Effector memory CD8-positive, alpha-beta T cell (primary cell): ENCODE measurements at places on chromosomes 4 and X.

DNA sequence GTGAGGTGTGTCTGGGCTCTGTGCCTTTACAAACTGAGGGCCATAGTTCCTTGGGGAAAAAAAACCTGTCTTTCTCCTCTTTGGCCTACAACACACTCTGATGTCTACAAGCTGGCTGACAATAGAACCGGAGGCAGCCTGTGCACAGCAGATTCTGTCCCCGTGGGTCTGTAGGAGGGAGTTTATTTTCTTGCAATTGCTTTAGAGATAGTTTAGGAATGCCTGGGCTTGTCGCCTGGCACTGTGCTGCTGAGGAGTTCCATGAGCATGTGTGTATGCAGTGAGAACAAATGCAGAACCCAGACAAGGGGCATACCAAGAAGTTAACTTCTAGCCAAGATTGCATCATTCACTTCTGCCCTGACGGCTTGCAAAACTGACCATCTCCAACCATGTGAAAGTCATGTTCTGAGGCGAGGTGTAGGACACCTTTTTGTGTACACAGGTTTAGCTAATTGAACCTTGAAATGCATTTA lies 54.1 kb downstream of the CCNI start:
- H3K27ac ChIP-seq: no peak overlapping the region
- peaks cover 9% of the 10 kb centered on the region for H3K36me3 ChIP-seq
- no peaks in the 10 kb centered on the region for H3K4me1 ChIP-seq
- no peaks in the 10 kb centered on the region for H3K27me3 ChIP-seq
- DNase-seq: no peak

GRCh38 chrX:44162964-44163475 lies 180.5 kb downstream of the EFHC2 start:
- H3K27ac ChIP-seq: no peak overlapping the region
- no peaks in the 10 kb centered on the region for H3K36me3 ChIP-seq
- H3K27me3 ChIP-seq: no peaks in the 10 kb centered on the region
- no peak overlapping the region for H3K4me3 ChIP-seq
- DNase-seq: no peak

DNA sequence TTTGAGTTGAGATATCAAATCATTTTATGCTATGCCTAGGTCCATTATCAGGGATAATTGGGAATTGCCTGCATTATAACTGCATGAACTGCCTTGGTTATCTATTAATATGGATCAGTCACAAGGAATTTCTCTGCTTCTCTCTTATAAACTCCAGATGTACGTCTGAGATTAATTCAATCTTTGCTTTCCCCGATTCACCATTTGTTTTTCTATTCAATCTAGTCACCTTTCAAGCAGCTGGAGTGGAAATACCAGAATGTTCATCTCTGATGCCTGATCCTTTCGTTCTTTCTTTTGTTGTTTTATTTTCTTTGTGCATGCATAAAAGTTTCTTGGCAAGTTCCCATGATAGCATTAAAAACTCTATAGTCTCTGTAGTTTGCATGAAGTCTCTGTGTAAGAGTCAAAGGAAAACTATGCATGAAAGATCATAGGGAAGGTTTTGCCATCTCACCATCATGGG lies 22.6 kb downstream of the SYNPO2 start:
- H3K4me1 ChIP-seq: no peaks in the 10 kb centered on the region
- no peak overlapping the region for H3K4me3 ChIP-seq
- H3K27me3 ChIP-seq: peaks cover 46% of the 10 kb centered on the region
- H3K36me3 ChIP-seq: no peaks in the 10 kb centered on the region
- DNase-seq: no peak

GRCh38 chr4:14333616-14334015 lies 668.7 kb upstream of the CPEB2 start:
- no peaks in the 10 kb centered on the region for H3K27me3 ChIP-seq
- no peak overlapping the region for H3K27ac ChIP-seq
- no peak for DNase-seq

GRCh38 chrX:43813319-43813718 lies 68.9 kb downstream of the MAOB start:
- no peaks in the 10 kb centered on the region for H3K36me3 ChIP-seq
- no peak overlapping the region for H3K27ac ChIP-seq
- no peak overlapping the region for H3K4me3 ChIP-seq
- no peaks in the 10 kb centered on the region for H3K27me3 ChIP-seq
- DNase-seq: no peak

- no peak for DNase-seq
- H3K4me3 ChIP-seq: no peak overlapping the region
- H3K27me3 ChIP-seq: peaks cover 57% of the 10 kb centered on the region
- no peaks in the 10 kb centered on the region for H3K4me1 ChIP-seq
- H3K27ac ChIP-seq: no peak overlapping the region
- no peaks in the 10 kb centered on the region for H3K36me3 ChIP-seq
Observed at GRCh38 chr4:168815379-168816345, 194.4 kb downstream of the CBR4 start.

- H3K4me3 ChIP-seq: no peak overlapping the region
- peak overlapping the region; percentile 20 for H3K27ac ChIP-seq
- DNase-seq: no peak
- peaks cover 44% of the 10 kb centered on the region for H3K4me1 ChIP-seq
Observed at GRCh38 chr4:3188118-3188517, 60.8 kb upstream of the MSANTD1 start.

DNA sequence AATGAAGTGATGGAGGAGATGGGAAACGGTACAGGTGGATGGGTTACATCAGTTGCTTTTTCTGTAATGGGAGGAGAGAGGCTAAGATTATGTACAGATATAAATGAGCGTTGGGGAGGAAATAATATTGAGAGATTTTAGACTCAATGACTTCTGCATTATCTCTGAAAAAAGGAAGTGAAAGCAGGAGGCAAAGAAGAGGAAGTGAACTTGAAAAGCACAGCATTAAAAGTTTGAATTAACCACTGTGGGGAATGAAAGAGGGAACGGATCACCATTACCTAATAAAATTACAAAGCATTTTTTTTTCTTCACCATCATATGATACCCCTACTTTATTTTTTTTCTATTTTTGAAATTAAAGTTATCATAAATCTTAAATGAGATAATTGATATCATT lies 1025.5 kb downstream of the RPA4 start:
- DNase-seq: no peak
- H3K4me3 ChIP-seq: no peak overlapping the region
- H3K27ac ChIP-seq: no peak overlapping the region

DNA sequence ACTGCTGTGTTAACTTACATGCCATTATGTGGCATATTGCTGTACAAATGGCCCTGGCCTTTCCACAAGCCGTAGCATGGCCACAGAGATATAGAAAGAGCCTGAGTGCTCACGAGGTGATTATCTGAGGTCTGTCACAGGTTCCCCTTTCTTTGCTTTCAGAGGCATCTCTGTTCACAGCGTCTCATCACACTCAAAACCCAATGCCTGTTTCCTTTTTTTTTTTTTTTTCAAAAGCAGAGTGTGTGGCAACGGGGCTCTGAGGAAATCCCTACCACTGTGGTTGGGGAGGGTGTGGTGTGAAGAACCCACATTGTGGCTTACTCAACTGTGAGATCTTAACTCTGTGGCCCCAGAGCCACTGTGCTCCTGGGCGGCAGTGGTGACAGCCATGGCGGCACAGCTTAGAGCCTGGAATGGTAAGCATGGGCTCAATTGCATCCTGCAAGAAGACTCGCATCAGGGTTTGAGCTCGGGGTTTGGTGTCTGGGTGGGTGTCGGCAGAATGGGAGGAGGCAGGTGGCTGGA lies 30.8 kb downstream of the RTL5 start:
- DNase-seq: peak; percentile 72
- peaks cover 46% of the 10 kb centered on the region for H3K4me1 ChIP-seq
- peak overlapping the region; percentile 87 for H3K4me3 ChIP-seq
- no peaks in the 10 kb centered on the region for H3K27me3 ChIP-seq
- peaks cover 51% of the 10 kb centered on the region for H3K36me3 ChIP-seq

DNA sequence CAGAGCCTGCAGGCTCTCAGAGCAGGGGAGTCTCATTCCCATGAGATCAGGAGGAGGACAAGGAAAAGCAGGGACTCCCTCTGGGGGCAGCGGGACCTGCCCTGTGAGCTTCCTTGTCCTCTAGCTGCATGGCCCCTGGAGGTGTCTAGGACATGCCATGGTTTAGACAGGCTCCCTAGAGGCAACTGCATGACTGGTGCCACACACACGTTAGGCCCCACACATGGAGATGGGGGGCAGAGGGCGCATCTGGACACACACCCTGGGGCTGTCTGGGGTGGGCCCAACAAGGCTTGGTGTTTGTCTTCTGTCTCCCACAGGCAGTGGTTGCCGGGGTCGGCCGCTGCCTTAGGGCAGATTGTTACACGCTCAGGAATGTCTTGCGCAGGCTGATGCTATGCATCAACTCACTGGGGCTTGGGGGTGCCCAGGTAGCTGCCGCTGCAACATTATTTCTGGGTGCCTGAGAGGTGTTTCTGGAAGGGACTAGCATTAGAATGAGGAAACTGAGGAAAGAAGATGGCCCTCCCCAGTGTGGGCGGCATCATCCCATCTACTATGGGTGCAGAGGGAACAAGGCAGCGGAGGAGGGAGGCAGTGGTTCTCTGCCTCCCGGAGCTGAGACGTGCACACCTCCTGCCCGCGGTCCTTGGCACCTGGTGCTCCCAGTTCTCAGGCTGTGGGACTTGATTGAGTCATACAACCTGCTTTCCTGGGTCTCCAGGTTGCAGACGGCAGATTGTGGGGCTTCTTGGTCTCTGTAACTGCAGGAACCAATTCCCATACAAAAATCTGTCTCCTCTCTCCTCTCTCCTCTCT lies 32.1 kb upstream of the GPR78 start:
- H3K27ac ChIP-seq: no peak overlapping the region
- H3K4me3 ChIP-seq: no peak overlapping the region
- DNase-seq: no peak
- H3K4me1 ChIP-seq: no peaks in the 10 kb centered on the region
- H3K36me3 ChIP-seq: no peaks in the 10 kb centered on the region
- H3K27me3 ChIP-seq: peaks cover 39% of the 10 kb centered on the region

DNA sequence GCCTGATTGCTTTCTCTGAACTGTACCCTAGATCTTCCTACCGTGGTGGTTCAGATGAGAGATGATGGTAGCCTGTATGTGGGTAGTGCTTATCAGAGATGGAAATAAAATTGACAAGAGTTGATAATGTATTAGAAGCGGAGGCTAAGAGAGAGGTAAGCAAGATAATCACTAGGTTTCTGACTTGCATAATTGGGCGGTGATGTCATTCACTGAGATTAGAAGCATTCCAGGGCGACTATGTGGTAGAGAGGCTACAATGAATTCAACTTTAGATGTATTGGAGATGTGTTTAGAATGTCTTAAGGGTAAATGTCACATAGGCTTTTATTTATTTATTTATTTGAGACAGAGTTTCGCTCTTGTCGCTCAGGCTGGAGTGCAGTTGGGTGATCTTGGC lies 415 bp upstream of the TENM3 start:
- no peaks in the 10 kb centered on the region for H3K4me1 ChIP-seq
- no peaks in the 10 kb centered on the region for H3K27me3 ChIP-seq
- H3K36me3 ChIP-seq: no peaks in the 10 kb centered on the region
- DNase-seq: no peak
- H3K27ac ChIP-seq: no peak overlapping the region

DNA sequence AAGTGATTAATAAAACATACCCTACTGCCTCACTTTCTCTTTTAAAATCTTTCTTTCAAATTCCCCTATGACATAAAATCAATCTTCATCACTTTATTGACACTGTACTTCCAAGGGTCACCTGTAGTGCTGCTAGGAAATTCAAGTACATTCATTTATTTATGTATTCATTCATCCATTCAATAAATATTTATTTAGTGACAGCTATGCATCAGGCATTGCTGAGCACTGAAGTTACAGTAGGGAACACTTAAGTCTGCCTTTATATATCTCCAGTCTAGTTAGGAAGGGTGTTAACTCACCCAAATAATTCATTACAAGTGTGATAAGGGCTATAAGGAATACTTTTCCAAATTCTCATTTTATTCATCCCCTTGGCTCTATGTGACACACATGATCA lies 2.3 kb downstream of the SYTL5 start:
- H3K27me3 ChIP-seq: no peaks in the 10 kb centered on the region
- H3K36me3 ChIP-seq: no peaks in the 10 kb centered on the region
- no peak for DNase-seq
- H3K27ac ChIP-seq: no peak overlapping the region
- H3K4me3 ChIP-seq: no peak overlapping the region

- no peaks in the 10 kb centered on the region for H3K36me3 ChIP-seq
- H3K27me3 ChIP-seq: no peaks in the 10 kb centered on the region
- no peak for DNase-seq
- no peak overlapping the region for H3K4me3 ChIP-seq
Observed at GRCh38 chrX:34270434-34270833, 138.3 kb upstream of the FAM47A start.

GRCh38 chr4:48027653-48028052 lies 11.1 kb downstream of the NIPAL1 start:
- no peaks in the 10 kb centered on the region for H3K4me1 ChIP-seq
- H3K27ac ChIP-seq: no peak overlapping the region
- no peak for DNase-seq
- no peaks in the 10 kb centered on the region for H3K36me3 ChIP-seq
- H3K27me3 ChIP-seq: peaks cover 21% of the 10 kb centered on the region
- H3K4me3 ChIP-seq: no peak overlapping the region

- H3K27me3 ChIP-seq: no peaks in the 10 kb centered on the region
- DNase-seq: no peak
- H3K4me3 ChIP-seq: no peak overlapping the region
- H3K4me1 ChIP-seq: no peaks in the 10 kb centered on the region
- H3K27ac ChIP-seq: no peak overlapping the region
Observed at GRCh38 chr4:97670703-97671269, 472.5 kb downstream of the STPG2 start.

DNA sequence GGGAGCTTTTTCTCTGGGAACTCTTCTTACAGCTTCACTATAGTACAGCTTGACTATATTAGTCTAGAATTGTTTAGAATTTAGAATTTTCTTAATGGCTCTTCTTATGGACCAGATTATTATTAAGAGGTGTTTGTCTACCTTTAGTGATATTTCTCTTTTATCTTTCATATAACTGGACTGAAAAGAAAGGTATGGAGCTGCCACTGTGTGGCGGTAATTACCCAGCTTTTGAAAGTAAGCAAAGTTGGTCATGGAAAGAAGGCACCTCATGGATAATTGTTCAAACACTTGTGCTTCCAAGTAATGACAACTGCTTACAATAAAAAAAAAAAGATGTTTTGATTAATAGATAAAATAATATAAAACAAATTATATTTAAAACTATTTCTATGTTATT lies 1112.5 kb downstream of the TECRL start:
- no peaks in the 10 kb centered on the region for H3K4me1 ChIP-seq
- H3K4me3 ChIP-seq: no peak overlapping the region
- no peaks in the 10 kb centered on the region for H3K36me3 ChIP-seq
- H3K27ac ChIP-seq: no peak overlapping the region
- no peaks in the 10 kb centered on the region for H3K27me3 ChIP-seq
- no peak for DNase-seq

- H3K4me3 ChIP-seq: peak overlapping the region; percentile 97
- H3K27ac ChIP-seq: peak overlapping the region; percentile 95
- no peak for DNase-seq
- H3K4me1 ChIP-seq: peaks cover 8% of the 10 kb centered on the region
- no peaks in the 10 kb centered on the region for H3K27me3 ChIP-seq
Observed at GRCh38 chrX:55908661-55909212, 191.2 kb downstream of the RRAGB start.

- no peak overlapping the region for H3K27ac ChIP-seq
- DNase-seq: no peak
- no peak overlapping the region for H3K4me3 ChIP-seq
- H3K36me3 ChIP-seq: no peaks in the 10 kb centered on the region
Observed at GRCh38 chr4:53055274-53055673, 193.2 kb downstream of the RASL11B start.
